ENCODE measurements at places on chromosomes 5 and 9.

DNA sequence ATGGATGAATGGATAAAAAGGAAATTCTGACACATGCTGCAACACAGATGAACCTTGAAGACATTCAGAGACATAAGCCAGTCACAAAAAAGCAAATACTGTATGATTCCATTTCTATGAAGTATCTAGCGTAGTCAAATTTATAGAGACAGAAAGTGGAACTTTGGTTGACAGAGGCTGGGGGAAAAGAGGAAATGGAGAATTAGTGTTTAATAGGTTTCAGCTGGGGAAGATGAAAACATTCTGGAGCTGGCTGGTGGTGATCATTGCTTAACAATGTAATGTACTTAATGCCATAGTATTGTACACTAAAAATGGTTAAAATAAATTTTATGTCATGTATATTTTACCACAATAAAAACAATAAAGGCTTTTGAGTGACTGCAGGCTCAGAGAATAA, 24.2 kb downstream of the PPIC start:
- no peak for DNase-seq

GRCh38 chr5:1724822-1725602, 74.6 kb downstream of the MRPL36 start:
- peak; percentile 38 for DNase-seq

GRCh38 chr9:115164511-115164974, 46.6 kb upstream of the TNC start:
- DNase-seq, result peak; percentile 17

DNA sequence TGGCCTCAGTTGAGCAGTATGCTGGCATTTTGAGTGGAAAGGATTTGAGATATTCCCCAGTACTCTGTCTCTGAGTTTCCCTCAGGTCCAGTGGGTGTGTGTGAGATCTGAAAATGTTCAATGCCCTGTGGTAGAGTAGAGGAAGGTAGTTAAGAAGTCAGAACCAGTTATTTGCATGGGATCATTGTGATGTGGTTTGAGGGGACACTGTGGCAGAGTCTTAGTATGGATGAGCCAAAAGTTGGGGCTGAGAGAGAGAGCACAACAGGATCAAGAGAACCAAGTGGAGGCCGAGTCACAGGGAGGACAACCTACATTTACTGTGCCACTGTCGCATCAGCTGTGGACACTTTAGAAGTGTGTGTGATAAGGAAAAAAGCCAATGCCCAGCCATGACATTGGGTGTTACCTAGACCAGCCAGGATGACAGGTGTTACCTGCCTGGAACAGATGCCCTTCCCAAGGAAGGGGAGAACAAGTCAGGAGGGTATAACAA, 128.9 kb upstream of the IL12B start:
- DNase-seq, result no peak

- no peak for DNase-seq
Measured at GRCh38 chr5:137374110-137374714, 124.9 kb downstream of the SPOCK1 start.

GRCh38 chr5:135249658-135250057, 149.4 kb downstream of the MACROH2A1 start:
- peak; percentile 28 for DNase-seq

Data from iris pigment epithelial cell (primary cell).